ENCODE measurements at places on chromosomes 4 and X.
A peak's percentile ranks its signal among the peaks of the same experiment; 100 is the strongest.

DNA sequence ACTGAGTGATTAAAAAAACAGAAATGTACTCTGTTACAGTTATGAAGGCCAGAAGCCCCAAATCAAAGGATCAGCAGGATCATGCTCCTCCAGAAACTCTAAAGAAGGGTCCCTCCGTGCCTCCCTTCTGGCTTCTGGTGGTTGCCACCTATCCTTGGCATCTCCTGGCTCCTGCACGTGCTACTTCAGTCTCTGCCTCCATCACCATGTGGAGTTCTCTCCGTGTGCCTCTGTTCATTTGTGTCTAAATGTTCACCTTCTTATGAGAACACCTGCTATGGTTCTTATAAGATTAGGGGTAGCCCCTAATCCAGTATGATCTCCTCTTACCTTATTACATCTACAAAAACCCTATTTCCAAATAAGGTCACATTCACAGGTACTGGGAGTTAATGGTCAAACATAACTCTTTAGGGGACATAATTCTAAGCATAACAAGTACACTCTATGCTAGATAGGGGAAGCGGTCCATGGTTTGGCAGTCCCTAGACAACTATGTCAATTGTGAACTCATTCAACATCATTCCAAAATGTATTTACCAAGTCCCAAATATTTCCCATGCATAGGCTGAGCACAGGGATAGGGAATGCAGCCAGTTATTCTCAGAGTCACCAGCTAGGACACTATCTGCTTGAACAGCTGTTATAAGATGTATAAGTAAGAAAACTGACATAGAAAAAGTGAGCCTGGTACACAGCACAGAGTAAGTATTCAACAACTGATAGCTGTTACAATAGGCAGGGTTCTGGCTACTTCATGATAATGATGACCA lies 295.5 kb upstream of the BOD1L1 start:
- no peak for DNase-seq
- H3K36me3 ChIP-seq: no peaks in the 10 kb centered on the region
- peaks cover 12% of the 10 kb centered on the region for H3K4me1 ChIP-seq

- no peak overlapping the region for H3K4me3 ChIP-seq
- no peaks in the 10 kb centered on the region for H3K4me1 ChIP-seq
- no peaks in the 10 kb centered on the region for H3K27me3 ChIP-seq
- DNase-seq: no peak
Observed at GRCh38 chrX:63738696-63739095, 46.3 kb downstream of the ARHGEF9 start.

DNA sequence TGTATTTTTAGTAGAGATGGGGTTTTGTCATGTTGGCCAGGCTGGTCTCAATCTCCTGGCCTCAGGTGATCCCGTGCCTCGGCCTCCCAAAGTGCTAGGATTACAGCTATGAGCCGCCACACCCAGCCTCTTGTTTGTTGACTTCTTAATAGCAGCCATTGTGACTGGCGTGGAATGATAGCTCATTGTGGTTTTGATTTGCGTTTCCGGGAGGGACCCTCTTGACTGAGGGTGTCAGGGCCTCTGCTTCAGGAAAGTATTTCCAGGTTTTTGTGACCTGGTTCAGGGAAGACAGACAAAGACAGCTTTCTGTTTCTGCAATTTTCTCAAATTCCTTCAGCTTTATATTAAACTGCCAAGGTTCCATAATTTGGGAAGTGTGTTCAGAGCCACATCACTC lies 15.1 kb downstream of the CSF2RA start:
- H3K36me3 ChIP-seq: no peaks in the 10 kb centered on the region
- peaks cover 9% of the 10 kb centered on the region for H3K4me1 ChIP-seq
- DNase-seq: no peak
- H3K4me3 ChIP-seq: no peak overlapping the region
- H3K27ac ChIP-seq: no peak overlapping the region
- no peaks in the 10 kb centered on the region for H3K27me3 ChIP-seq

- DNase-seq: no peak
- no peaks in the 10 kb centered on the region for H3K36me3 ChIP-seq
- H3K4me3 ChIP-seq: no peak overlapping the region
Observed at GRCh38 chr4:145545031-145545430, 63.4 kb downstream of the SMAD1 start.

DNA sequence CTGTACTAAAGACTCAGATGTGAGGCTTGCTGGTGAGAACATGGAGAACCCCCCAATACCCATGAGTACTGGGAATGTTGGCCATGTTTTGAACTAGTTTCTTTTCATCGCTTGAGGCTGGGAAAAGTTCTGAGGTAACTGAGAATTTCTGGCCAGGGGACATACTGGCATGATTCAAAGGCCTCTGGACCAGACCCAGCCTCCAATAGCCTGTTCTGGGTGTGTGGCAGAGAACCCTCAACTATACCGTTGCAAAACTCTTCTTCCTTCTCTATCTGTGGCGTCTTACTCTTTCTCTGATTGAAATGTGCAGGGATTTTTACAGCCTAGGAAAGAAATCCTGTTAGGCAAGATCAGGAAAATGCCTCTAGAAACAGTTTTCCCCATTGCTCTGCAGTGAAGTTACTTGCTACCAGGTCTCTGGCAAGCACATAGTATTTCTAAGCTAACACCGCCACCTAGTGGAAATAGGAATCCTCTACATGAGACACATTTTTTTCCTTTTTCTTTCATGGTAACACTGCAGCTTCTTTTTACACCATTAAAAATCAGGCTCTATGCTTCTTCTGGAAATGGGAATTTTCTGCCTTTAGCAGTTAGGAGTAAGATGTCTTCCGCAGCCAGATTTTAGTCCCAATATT lies 170.7 kb upstream of the ZCCHC13 start:
- H3K27me3 ChIP-seq: no peaks in the 10 kb centered on the region
- no peak overlapping the region for H3K4me3 ChIP-seq
- DNase-seq: peak; percentile 10
- H3K4me1 ChIP-seq: no peaks in the 10 kb centered on the region
- no peak overlapping the region for H3K27ac ChIP-seq
- H3K36me3 ChIP-seq: no peaks in the 10 kb centered on the region

GRCh38 chrX:130682990-130683389 lies 220.0 kb downstream of the ENOX2 start:
- H3K27ac ChIP-seq: no peak overlapping the region
- H3K4me3 ChIP-seq: no peak overlapping the region
- H3K4me1 ChIP-seq: no peaks in the 10 kb centered on the region
- H3K36me3 ChIP-seq: no peaks in the 10 kb centered on the region
- H3K27me3 ChIP-seq: no peaks in the 10 kb centered on the region
- no peak for DNase-seq
